Stimulated activated memory B cell treated with anti-CD40 and anti-IgM and Interleukin-4, amounts not matched to agents 10 μg/mL and 1 μg/mL and 100 μg/mL, for 72 hours (primary cell): ENCODE measurements at places on chromosomes 5 and 9.
A peak's percentile ranks its signal among the peaks of the same experiment; 100 is the strongest.

DNA sequence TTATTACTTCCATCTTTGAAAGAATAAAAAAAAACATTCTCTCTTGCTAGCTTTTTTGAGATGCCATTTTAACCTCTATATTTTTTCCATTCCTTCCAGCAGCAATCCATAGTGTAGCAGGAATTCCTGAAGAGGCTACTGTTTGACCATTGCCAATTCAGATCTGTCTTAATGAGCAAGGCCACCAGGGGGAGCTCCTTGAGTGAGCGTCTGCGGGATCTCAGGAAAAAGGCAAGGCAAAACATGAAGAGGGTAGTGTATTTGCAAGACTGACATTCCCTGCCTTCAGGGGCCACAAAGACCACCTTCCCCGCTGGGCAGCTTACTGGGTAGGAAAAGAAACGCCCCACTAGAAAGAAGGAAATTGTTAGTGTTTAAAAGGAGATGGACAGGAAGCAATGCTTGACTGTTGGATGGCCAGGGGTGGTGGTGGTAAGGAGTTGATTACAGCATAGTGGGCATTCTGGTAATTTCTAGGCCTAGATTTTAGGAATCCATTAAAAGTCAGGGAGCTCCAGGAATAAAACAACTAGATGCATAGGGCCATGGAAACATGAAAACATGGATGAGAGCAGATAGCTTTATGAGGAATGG is 206.6 kb upstream of the HAPLN1 start:
- ATAC-seq: no peak

GRCh38 chr5:103668281-103668680 is 105.7 kb upstream of the NUDT12 start:
- ATAC-seq: no peak

- ATAC-seq: no peak
Measured at GRCh38 chr9:131105952-131106351, 9.6 kb downstream of the AIF1L start.

GRCh38 chr9:105026451-105026850 is 98.5 kb upstream of the ABCA1 start:
- no peak for ATAC-seq

DNA sequence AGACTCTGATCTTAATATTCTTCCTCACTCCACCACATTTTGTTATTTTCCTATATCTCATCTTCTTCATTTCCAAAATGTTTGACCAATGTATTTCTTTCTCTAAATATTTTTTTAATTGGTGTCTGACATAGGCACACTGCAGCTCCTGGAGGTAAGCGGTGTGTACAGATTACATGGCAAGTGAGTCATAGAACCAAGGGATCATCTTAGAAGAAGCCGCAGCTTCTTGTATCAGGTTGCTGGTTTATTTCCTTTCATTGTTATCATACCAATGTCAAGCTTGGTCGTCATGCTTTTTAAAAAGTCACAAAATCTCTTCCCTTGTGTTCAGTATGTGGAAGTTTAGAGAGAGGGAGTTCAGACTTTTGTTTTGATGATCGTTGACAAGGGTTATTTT is 526.1 kb upstream of the CDH18 start:
- ATAC-seq: no peak

DNA sequence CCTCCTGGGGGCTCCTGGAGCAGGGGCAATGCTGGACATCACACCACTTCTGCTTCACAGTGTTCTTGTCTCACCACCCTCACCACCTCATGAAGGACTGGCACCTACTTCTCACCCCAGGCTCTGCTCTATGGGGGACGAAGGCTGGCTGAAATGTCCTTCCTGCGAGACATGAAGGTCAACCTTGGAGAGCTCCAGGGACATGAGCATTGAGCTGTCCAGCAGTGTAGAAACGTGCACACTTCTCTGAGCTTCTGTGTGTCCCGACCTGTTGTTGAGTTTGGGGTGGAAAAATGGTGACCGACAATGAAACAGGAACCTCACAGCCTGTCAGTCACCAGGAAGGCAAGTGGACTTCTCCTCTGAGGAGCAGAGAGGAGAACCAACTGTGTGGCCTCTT is 68.6 kb upstream of the ADAMTS16 start:
- no peak for ATAC-seq

DNA sequence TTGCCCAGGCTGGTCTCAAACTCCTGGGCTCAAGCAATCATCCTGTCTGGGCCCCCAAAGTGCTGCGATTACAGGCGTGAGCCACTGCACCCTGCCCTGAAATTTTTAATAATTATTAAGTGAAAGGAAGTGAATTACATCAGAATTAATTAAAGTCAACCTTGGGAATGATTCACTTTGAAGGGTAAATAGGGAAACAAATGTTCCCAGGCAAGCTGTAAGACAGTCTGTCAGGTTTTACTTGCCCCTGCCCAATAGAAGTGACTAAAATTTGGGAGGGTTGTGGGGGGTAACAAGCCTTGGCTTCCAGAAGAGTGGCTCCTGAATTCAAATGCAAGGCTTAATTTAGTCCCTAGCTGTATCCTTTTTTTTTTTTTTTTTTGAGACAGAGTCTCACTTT is 1.3 kb upstream of the LIX1 start:
- no peak for ATAC-seq

GRCh38 chr9:89675058-89675742 is 70.4 kb downstream of the GADD45G start:
- no peak for ATAC-seq

DNA sequence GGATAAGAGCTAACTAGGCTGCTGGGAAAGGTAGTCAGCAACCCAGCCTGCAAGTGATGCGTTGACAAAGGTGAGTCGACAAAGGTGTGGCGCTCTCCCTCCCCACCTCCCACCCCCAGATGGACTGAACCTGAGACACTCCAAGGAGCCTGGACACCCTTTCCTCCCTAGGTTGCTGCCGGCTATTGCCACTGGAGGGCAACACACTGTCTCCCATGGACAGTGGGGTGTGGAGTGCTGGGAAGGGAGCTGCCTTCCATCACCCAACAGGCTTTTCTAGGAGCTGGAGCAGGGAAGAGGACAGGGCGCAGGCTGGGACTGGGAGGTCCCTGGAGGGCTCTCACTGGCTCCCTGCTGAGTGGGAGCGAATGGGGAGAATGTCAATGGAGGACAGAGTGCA is 75.4 kb upstream of the ARAP3 start:
- no peak for ATAC-seq

DNA sequence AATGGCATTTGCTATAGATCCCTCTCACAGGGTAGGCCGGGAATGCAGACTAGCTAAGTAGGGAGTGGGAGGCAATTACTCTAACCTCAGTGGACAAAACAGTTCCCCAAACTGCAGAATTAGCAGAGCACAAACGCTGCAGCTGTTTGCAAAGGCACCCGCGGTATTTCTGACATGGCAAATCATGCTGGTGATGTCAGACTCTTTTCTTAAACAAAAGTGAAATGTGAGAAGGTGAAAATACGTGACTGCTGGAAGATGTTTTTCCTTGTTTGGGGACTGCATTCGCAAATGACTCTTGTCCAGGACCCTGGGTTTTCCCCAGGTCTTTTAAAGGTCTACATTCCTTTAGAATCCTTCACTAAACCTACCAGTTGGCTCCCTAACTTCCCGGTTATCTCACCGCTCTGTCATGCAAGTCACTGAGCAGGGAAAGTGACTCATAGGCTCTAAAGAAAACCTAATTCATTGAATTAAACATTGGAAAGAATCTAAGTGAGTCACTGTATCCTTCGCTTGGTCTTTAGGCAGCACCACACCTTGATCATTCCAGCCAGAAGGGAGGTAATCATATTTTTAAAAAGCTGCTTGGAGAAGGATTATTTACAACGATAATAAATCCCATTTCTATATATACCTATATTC is 91.5 kb upstream of the DNAH5 start:
- no peak for ATAC-seq

DNA sequence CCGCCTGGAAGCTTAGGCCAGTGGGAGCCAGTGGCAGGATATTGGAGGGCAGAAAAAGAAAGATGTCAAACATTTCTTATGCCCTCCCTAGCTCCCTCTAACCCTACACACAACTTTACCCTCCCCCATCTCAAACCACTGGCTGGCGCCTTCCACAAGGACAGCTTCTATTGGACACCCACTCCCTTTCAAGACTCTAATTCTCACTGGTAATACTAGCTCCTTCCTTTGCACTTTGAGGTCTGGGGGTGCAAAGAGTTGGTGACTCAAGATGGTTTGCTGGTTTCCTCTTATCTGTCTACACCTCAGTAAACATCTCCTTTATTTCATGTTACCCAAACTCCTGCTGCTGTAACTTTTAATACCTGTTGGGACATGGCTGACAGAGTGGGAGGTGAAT is 11.6 kb upstream of the ITGA1 start:
- peak; percentile 28 for ATAC-seq

DNA sequence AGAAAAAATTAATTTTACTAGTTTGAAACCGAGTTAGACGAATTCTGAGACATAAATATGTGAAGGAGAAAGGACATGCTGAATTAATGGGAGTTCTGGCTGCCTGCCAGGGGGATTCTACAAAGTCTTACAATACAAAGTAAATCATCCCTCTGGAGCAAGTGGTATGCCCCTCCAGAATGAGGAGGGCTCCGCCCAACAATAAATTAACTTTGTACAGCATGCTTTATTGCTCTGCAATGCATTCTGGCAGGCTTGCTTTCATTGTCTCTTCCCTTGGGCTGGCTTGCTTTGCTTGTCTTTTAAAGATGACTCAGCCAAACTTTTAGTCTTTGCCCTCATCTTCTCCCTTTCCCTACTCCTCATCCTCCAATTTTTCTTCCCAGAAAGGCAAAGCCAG is 11.7 kb upstream of the PCDHB1 start:
- ATAC-seq: no peak

DNA sequence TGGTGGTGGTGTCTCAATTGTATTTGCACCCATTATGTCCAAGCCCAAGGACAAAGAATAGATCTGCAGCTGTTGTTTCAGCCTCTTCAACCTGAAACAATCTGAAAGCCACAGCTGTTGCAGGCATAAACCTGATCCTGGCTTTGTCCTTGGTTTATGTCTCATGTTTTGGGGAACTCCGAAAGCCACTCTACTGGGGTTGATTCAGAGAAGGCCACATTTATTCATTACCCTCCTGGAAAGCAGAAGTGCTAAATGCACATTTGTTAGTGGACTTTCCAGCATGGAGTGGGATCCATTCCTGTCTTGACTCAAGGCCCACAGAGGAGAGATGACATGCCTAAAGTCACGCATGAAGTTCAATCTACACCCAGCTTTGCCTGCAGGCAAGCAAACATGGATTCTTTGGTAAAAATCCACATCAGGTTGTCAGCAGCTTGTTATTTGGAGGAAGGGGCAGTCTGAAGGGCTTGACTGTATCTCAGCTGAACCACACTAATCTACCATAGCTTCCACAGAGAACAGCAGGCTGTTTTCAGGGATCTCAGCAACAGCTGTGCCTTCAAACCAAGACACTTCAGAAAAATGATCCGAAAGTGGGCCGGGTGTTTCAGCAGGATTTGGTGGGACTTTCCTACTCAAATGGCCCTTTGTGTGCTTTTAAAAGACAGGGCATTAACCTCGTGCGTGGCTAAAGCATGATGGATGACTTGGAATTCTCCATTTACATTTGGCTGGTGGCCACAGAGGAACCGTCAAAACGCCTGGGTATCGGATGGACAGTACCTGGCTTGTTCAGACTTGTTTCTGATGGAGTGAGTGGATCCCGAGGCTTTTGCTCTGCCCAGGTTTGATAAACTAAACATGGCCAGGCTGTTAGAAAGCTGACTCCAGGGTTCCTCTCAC is 36.2 kb upstream of the ADAM19 start:
- ATAC-seq: peak; percentile 89

GRCh38 chr5:62506659-62507460 is 71.8 kb upstream of the LRRC70 start:
- ATAC-seq: no peak

DNA sequence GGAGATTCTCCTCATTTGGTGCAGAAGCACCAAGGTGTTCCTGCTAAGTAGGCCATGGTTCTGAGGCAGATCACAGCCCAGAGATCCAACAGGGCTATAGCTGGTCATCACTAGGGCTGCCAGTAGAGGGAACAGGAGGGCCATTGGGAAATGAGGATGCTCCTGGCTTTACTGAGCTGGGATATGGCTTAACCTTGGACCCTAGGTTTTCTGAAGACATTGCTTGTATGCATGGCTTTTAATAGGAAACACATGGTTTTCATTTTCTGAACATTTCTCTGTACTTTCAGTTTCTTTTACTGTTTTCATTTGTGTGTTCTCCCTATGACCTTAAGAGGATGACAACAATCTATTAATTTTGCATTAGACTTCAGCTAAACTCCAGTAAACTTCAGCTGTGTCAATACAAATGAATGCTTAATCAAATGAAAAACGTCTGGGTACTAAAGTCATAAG is at the start of gene IFNW1:
Gene IFNW1, minus strand, starts transcription at position 406 of the 456 bp plus-strand sequence. Its CDS starts 262 bp downstream, at position 144.
- ATAC-seq: no peak

DNA sequence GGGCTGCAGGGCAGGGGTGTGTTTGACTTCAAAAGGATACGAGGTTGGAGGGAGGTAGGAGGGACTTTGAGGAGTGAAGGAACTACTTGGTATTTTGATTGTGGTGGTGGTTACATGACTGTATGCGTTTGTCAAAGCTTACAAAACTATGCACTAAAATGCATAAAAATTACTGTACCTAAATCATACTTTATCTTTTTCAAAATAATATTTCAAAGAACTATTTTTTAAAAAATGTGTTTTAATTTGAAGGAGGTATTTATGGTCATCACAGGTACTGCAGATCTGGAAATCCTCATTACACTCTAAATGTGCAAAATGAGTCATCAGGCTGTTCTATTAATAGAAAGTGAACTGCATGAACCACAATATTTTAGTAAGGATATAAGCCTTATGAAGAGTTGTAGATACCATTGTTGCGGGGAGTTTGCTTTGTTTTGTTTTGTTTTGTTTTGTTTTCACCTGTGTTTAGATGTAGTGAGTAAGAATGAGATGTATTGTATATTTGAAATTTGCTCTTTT is 116.9 kb downstream of the ARRDC3 start:
- peak; percentile 47 for ATAC-seq

DNA sequence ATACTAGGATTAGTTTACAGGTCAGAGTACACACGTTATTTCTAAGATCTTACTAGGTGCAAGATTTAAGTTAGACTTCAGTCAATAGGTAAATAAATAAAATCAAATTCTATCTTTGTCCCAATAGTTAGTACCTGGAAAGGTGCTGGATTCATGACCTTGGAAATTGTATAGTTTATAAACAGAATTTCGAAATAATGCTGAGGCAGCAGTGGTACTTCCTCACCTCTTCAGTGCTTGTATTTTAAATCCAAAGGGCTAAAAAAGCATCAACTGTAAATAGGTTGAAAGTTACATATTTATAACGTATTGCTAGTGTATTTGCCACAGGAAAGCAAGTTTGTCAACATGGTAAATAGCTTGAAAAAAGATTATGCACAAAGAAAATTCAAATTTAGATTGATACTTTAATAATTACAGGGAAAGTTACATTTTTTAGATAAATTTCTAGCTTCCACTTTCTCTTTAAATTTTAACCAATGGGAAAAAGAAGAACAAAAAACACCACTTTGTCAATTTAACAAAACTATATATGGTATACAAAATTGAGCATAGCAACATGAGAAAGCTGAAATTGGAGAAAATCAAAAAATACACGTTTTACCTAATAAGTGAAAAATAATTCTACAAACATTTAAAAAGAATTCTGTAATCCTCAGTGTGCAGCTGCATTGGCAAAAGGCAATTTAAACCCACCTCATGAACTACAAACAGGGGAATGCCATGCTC is 46.5 kb downstream of the NR3C1 start:
- ATAC-seq: no peak
